ENCODE measurements at places on chromosomes 13 and 19.

DNA sequence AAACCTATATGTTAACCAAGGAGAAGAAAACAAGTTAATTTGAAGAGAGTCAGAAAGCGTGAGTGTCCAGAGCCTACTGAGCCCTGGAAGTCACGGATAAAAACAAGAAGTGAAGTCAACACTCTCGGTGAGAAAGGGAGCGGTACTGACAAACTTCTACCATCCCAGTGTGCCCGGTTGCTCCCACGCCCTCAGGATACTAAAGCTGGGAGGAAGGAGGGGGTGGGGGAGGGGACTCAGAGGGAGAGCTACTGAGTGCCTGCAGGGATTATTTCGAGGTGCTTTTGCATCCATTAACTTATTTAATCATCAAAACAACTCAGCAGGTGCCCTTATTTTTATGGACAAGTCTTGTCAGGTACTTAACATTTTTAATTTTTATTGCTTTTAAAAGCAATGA is 166.2 kb downstream of the ZIC5 start:
- no peak for DNase-seq

GRCh38 chr13:42275098-42275471 is 3.1 kb downstream of the AKAP11 start:
- DNase-seq, result no peak

DNA sequence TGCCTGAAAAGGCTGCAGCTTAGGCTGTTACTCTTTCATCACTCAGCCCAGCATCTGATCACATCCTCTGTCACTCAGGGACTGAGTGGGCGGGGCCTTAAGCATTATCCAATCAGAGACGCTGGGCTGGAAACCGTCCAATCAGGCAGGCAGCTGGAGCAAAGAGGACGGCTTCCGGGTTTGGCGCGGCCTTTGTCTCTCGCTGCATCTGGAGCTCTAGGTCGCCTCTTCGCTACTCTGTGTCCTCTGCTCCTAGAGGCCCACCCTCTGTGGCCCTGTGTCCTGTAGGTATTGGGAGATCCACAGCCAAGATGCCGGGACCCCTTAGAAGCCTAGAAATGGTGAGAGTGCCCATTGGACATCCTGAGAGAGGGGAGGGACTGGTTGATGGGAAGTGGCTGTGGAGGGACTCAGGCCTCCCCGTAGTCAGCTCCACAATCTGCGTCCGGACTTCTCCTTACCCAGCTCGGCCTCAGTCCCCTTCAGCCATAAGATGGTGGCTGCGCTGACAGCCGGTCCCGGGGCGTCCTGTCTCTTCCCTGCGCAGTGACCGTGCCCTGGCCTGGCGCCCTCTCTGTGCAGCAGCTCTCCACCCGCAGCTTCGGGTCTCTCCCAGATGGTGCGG is at the start of gene ZNF486:
TSS of gene ZNF486 (plus strand) at position 195 of the 625 bp plus-strand sequence. CDS start at position 312, 117 bp downstream.
- peak; percentile 85 for DNase-seq

- DNase-seq, result no peak
Measured at GRCh38 chr19:56441206-56441792, 35.8 kb downstream of the ZNF667 start.

GRCh38 chr13:91459485-91459884 is 61.1 kb downstream of the GPC5 start:
- DNase-seq, result no peak

- DNase-seq, result no peak
Measured at GRCh38 chr19:13103581-13104359, 1.1 kb upstream of the LYL1 start.

DNA sequence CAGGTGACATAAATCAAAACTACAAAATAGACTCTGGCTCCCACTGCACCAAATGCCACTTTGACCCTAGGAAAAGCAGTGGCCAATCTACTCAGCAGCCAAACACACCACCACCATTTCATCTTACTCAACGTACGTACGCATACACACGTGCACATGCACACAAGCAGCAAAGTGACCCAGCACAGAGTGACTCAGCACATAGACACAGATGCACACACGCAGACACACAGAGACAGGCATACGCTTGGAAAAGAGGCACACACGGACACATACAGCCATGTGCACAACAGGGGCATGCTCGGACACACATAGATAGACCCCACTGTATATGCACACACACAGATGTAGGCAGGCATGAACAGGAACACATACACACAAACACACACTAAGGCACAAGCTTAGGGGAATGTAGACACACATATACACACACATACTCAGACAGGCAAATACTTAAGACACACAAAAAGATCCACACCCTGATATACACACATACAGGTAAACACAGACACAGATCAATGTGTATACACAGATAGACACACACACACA is 37.3 kb downstream of the PEPD start:
- no peak for DNase-seq

GRCh38 chr19:10514211-10515145 is 2.8 kb downstream of the S1PR5 start:
- DNase-seq, result no peak

GRCh38 chr19:4635754-4636116 is 3.6 kb upstream of the TNFAIP8L1 start:
- no peak for DNase-seq

GRCh38 chr13:35794734-35795389 is 318.4 kb upstream of the MAB21L1 start:
- DNase-seq, result no peak

DNA sequence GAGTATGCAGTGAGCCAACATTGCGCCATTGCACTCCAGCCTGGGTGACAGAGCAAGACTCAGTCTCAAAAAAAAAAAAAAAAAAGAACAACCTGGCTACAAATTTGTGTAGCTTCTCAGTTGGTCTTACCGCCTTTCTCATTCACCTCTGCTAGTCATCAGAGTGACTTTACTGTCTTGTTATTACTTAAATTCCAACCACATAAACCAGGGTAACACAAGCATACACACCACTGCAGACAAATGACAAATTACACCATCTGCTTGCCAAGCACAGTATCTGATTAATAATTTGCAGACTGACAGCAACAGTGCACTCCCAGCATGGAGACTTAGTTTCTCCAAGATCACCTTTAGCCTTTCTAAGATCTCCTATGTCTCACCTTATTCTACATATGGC is 11.0 kb downstream of the ZNF14 start:
- DNase-seq, result no peak

DNA sequence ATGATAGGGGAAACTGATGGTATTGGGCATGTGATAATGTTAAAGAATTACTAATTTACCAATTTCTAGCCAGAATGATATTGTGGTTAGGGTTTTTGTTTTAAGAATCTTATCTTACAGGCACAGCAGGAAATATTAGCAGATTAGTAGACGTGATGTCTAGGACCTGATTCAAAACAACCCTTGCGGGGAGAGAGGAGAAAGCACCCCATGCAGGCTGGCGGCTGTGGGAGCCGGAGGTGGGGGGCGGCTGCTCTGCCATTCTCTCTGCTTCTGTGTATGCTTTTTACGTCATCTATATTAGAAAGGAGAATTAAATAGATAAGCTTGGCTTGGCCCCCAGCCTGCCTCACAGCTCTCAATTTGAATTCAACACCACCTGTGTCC is 41.5 kb downstream of the MLLT1 start:
- no peak for DNase-seq

GRCh38 chr19:16661480-16662034 is 618 bp downstream of the TMEM38A start:
- no peak for DNase-seq
